ENCODE measurements at places on chromosomes 2 and 18. TPM values are rescaled to one million over a fixed set of nuclear protein-coding genes. Genes with fewer than 3 reads are reported as not detected.

- peak within 1 kb of the TSS; percentile 39 for H3K4me3 ChIP-seq
- peaks cover 15% of the 10 kb centered on the region for H3K4me1 ChIP-seq
- H3K27me3 ChIP-seq, result peaks cover 73% of the 10 kb centered on the region
- no peaks in the 10 kb centered on the region for H3K36me3 ChIP-seq
- H3K27ac ChIP-seq, result no peak within 1 kb of the TSS
Observed at GRCh38 chr18:59697236-59697932, at the start of gene CCBE1. CCBE1 (minus strand) TSS chr18:59697423.

DNA sequence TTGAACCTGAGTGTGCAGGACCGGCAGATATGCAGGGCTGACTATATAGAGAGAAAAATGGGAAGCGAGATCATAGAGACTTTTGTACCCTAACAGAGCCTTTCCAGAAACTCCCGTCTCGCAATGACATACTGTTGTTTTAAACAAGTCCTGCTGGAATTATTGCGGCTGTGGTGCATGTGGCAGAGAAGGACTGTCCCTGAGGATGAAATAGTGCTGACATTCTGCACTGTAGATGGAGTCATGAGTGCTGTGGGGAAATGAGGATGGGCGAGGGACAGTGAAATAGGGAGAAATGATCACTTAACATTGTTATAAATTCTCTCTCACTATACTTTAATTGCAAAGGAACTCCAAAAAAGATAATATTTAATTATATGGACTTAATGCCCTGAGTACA is 50.4 kb upstream of the KLHL14 start:
- no peak overlapping the region for H3K27ac ChIP-seq
- DNase-seq, result no peak
- no peaks in the 10 kb centered on the region for H3K4me1 ChIP-seq
- no peaks in the 10 kb centered on the region for H3K36me3 ChIP-seq
- no peak overlapping the region for H3K4me3 ChIP-seq

PLEKHH2 gene
- total RNA-seq, result 0.66 TPM

GRCh38 chr2:226483745-226484619 is 315.6 kb downstream of the IRS1 start:
- DNase-seq, result no peak
- H3K36me3 ChIP-seq, result no peaks in the 10 kb centered on the region
- H3K4me3 ChIP-seq, result no peak overlapping the region
- H3K27ac ChIP-seq, result no peak overlapping the region

- H3K36me3 ChIP-seq, result no peaks in the 10 kb centered on the region
- H3K4me3 ChIP-seq, result no peak overlapping the region
- peak; percentile 33 for DNase-seq
Observed at GRCh38 chr2:86584151-86584913, 21.1 kb upstream of the CHMP3 start.

- H3K36me3 ChIP-seq, result no peaks in the 10 kb centered on the region
- no peak overlapping the region for H3K27ac ChIP-seq
- no peaks in the 10 kb centered on the region for H3K4me1 ChIP-seq
- no peak overlapping the region for H3K4me3 ChIP-seq
- DNase-seq, result no peak
Observed at GRCh38 chr2:102826904-102827303, 65.1 kb downstream of the TMEM182 start.

- no peak for DNase-seq
- H3K4me3 ChIP-seq, result no peak overlapping the region
- no peaks in the 10 kb centered on the region for H3K27me3 ChIP-seq
- no peaks in the 10 kb centered on the region for H3K4me1 ChIP-seq
Observed at GRCh38 chr2:173252581-173252980, 102.1 kb upstream of the CDCA7 start.

GRCh38 chr2:21052044-21052443 is 8.2 kb upstream of the APOB start:
- no peaks in the 10 kb centered on the region for H3K27me3 ChIP-seq
- H3K27ac ChIP-seq, result no peak overlapping the region
- no peak for DNase-seq
- no peaks in the 10 kb centered on the region for H3K4me1 ChIP-seq
- no peaks in the 10 kb centered on the region for H3K36me3 ChIP-seq

GRCh38 chr2:208643145-208643544 is 236.6 kb downstream of the PTH2R start:
- no peaks in the 10 kb centered on the region for H3K4me1 ChIP-seq
- no peaks in the 10 kb centered on the region for H3K36me3 ChIP-seq
- H3K27me3 ChIP-seq, result no peaks in the 10 kb centered on the region
- no peak overlapping the region for H3K4me3 ChIP-seq
- H3K27ac ChIP-seq, result no peak overlapping the region
- no peak for DNase-seq

TRABD2A gene
- total RNA-seq, result 1.6 TPM

TXNDC2 gene
- not detected for total RNA-seq

GRCh38 chr2:65026704-65027464 is 29.3 kb upstream of the CEP68 start:
- H3K27ac ChIP-seq, result no peak overlapping the region
- no peak overlapping the region for H3K4me3 ChIP-seq
- DNase-seq, result no peak
- H3K36me3 ChIP-seq, result peaks cover 31% of the 10 kb centered on the region

ELOA2 gene
- total RNA-seq, result not detected

DNA sequence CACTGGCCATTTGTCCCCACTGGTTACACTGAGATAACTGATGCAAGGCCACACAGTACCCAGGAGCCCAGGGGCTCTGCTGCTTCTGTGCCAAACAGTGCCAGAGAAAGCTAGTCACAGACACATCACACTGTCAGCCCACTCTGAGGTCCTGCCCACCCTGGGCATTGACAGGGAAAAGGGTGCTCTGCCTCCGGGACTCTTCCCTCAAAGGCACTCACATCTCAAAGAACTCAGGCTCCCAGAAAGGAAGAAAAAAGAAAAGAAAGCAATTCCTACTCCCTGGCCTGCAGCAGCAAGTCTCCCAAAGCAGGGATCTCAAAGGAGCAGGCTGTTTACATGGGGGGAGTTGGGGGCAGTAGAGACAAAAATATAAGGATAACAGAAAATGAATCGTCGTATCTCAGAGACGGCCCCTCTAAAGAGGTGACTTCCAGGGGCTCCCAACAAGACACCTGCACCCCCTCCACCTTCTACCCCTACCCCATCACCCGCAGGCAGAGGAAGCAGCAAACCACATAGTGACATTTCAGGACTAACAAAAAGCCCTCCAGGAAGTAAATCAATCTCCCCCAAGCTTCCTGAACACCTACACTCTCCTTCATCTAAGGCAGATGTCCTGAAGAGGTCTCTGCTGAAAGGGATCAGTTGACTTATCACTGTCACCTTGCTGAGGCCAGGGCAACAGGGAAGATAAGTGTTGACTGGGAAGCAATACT is 247.6 kb downstream of the TNS1 start:
- H3K36me3 ChIP-seq, result no peaks in the 10 kb centered on the region
- H3K27ac ChIP-seq, result peak overlapping the region; percentile 24
- H3K4me1 ChIP-seq, result peaks cover 14% of the 10 kb centered on the region
- DNase-seq, result peak; percentile 35
- H3K27me3 ChIP-seq, result no peaks in the 10 kb centered on the region

- H3K27me3 ChIP-seq, result no peaks in the 10 kb centered on the region
- H3K36me3 ChIP-seq, result no peaks in the 10 kb centered on the region
- no peak overlapping the region for H3K27ac ChIP-seq
- no peak overlapping the region for H3K4me3 ChIP-seq
Observed at GRCh38 chr2:83386549-83386948, 1072.5 kb downstream of the SUCLG1 start.

GRCh38 chr18:53114441-53114840 is 774.4 kb downstream of the DCC start:
- H3K4me3 ChIP-seq, result no peak overlapping the region
- no peaks in the 10 kb centered on the region for H3K4me1 ChIP-seq
- DNase-seq, result no peak
- no peak overlapping the region for H3K27ac ChIP-seq

PXDN gene
- 6.4 TPM for total RNA-seq

DNA sequence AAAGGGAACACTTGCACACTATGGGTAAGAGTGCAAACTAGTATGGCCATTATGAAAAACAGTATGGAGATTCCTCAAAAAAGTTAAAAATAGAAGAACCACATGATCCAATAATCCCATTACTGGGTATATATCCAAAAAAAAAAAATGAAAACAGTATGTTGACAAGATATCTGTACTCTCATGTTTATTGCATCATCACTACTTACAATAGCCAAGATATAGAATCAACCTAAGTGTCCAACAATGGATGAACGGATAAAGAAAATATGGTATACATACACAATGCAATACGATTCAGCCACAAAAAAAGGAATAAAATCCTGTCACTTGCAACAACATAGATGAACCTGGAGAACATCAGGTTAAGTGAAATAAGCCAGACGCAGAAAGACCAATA is 73.3 kb downstream of the LOXHD1 start:
- no peak for DNase-seq
- no peaks in the 10 kb centered on the region for H3K27me3 ChIP-seq
- no peaks in the 10 kb centered on the region for H3K4me1 ChIP-seq

GRCh38 chr2:212619954-212620353 is 81.4 kb upstream of the ERBB4 start:
- no peaks in the 10 kb centered on the region for H3K27me3 ChIP-seq
- no peak overlapping the region for H3K27ac ChIP-seq
- H3K4me3 ChIP-seq, result no peak overlapping the region
- no peaks in the 10 kb centered on the region for H3K4me1 ChIP-seq
- H3K36me3 ChIP-seq, result no peaks in the 10 kb centered on the region

- no peaks in the 10 kb centered on the region for H3K4me1 ChIP-seq
- no peak for DNase-seq
- H3K27ac ChIP-seq, result no peak overlapping the region
- H3K36me3 ChIP-seq, result no peaks in the 10 kb centered on the region
- H3K4me3 ChIP-seq, result no peak overlapping the region
Observed at GRCh38 chr2:123840574-123840973, 184.5 kb upstream of the CNTNAP5 start.

DNA sequence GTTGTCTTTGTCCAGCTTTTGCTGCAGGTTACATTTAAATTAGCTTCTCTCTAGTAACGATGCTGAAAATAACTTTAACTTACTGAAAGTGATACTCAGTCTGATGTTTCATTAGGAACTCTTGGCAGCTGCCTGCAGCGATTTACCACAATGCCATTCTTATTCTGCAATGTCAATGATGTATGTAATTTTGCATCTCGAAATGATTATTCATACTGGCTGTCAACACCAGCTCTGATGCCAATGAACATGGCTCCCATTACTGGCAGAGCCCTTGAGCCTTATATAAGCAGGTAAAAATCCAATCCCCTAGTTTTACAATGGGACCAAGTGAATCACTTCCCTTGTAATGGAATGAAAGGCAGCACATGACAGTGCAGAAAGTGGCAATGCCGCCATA is 16.3 kb upstream of the MFF start:
- H3K4me3 ChIP-seq, result no peak overlapping the region
- DNase-seq, result no peak
- no peaks in the 10 kb centered on the region for H3K36me3 ChIP-seq
- no peak overlapping the region for H3K27ac ChIP-seq

DNA sequence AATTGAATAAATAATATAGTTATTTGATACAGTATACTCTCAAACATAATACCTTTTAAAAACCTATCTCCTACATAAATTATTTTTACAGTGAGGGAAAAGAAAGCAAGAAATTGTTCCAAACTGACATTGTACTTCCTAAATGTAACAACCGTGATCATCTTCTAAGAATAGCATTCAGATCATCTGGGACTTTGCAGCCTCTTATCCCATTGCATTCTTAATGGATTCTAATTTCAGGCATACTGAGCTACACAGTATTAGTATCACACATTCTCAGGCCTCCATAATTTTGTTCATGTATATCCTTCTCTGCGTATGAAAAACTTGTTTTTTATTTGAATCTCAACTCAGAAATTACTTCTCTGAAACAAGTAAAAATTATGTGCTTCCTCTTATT is 1134.7 kb upstream of the CDH2 start:
- DNase-seq, result no peak
- H3K27me3 ChIP-seq, result no peaks in the 10 kb centered on the region
- H3K4me1 ChIP-seq, result no peaks in the 10 kb centered on the region
- H3K4me3 ChIP-seq, result no peak overlapping the region
- H3K36me3 ChIP-seq, result no peaks in the 10 kb centered on the region

- no peaks in the 10 kb centered on the region for H3K27me3 ChIP-seq
- no peaks in the 10 kb centered on the region for H3K4me1 ChIP-seq
- no peaks in the 10 kb centered on the region for H3K36me3 ChIP-seq
- no peak overlapping the region for H3K27ac ChIP-seq
- H3K4me3 ChIP-seq, result no peak overlapping the region
Observed at GRCh38 chr18:28789502-28789901, 612.6 kb upstream of the CDH2 start.

CYP27A1 gene
- 21.9 TPM for total RNA-seq

DNA sequence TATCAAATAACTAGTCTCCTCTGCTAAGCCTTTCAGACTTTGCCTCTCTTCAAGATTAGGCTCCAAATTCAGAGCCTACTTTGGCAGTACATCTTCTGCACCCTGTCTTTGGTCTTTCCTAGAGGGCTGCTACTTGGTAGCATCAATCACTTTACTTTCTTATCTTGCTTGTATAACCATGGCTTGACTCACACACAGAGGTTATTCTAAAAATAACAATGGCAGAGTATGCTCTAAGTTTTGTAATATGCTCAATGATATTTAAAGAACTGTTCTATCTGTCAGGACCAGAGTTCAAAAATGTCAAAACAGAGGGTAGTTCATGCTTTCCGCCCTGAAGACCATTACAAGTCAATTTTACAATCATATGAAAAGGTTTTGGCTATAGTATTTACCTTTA is 27.7 kb downstream of the THOC1 start:
- no peak for DNase-seq
- peaks cover 8% of the 10 kb centered on the region for H3K36me3 ChIP-seq
- no peaks in the 10 kb centered on the region for H3K27me3 ChIP-seq
- no peaks in the 10 kb centered on the region for H3K4me1 ChIP-seq

- no peak overlapping the region for H3K4me3 ChIP-seq
- no peak for DNase-seq
- H3K4me1 ChIP-seq, result no peaks in the 10 kb centered on the region
- no peak overlapping the region for H3K27ac ChIP-seq
Observed at GRCh38 chr2:71742953-71743601, 289.7 kb downstream of the DYSF start.

SERPINB3 gene
- total RNA-seq, result 2.6 TPM

DNA sequence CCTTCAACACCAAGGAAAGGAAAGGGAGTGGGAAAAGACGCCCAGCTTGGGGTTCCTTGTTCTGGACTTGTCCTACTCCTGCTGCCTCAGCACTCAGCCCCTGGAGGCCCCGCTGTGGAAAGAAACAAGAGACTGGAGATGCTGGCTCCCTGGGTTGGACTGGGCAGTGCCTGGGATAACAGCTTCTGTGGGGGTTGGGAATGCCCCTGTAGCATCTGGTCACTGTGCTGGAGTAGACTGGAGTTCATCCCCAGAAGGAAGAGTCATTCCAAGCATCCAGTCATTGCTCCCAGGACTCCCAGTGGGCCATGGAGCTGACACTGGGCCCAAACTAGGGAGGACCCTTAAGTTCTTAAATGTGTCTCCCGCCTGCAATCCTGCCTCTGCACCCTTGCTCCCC is 129.3 kb upstream of the HAAO start:
- H3K36me3 ChIP-seq, result no peaks in the 10 kb centered on the region
- no peaks in the 10 kb centered on the region for H3K27me3 ChIP-seq
- no peak overlapping the region for H3K4me3 ChIP-seq
- no peak for DNase-seq

Data from thymus (tissue), 14 donors.